ENCODE measurements at places on chromosomes 7 and 10. TPM values are rescaled to one million over a fixed set of nuclear protein-coding genes. Genes with fewer than 3 reads are reported as not detected.

EBLN1 gene
- total RNA-seq: not detected

C7orf57 gene
- total RNA-seq: 0.36 TPM

CDHR1 gene
- total RNA-seq: 0.93 TPM

MEIG1 gene
- total RNA-seq: not detected

INTS1 gene
- 134 TPM for total RNA-seq

PIP gene
- total RNA-seq: not detected

NEUROG3 gene
- 0.93 TPM for total RNA-seq

NPFFR1 gene
- not detected for total RNA-seq

PLCE1 gene
- 7.8 TPM for total RNA-seq

GIMAP2 gene
- not detected for total RNA-seq

MXI1 gene
- total RNA-seq: 17.8 TPM

SKIDA1 gene
- 24.3 TPM for total RNA-seq

ARHGEF35 gene
- 8.6 TPM for total RNA-seq

PCLO gene
- total RNA-seq: 9.5 TPM

ZNF804B gene
- 0.07 TPM for total RNA-seq

CYTH3 gene
- 36.6 TPM for total RNA-seq

TMEM130 gene
- 0.17 TPM for total RNA-seq

NSUN6 gene
- 10.6 TPM for total RNA-seq

TMEM176B gene
- total RNA-seq: 98.5 TPM

CLCN1 gene
- 0.12 TPM for total RNA-seq

OR2A7 gene
- 4.2 TPM for total RNA-seq

SP4 gene
- total RNA-seq: 5.9 TPM

OPN1SW gene
- total RNA-seq: not detected

WIPF3 gene
- 1.7 TPM for total RNA-seq

MAGI2 gene
- total RNA-seq: 5.7 TPM

MEOX2 gene
- total RNA-seq: 3.0 TPM

ATP6V0A4 gene
- total RNA-seq: 0.89 TPM

ZMIZ1 gene
- 102 TPM for total RNA-seq

DYNC1I1 gene
- 2.5 TPM for total RNA-seq

GRM3 gene
- total RNA-seq: 0.46 TPM

SRGN gene
- not detected for total RNA-seq

CCDC146 gene
- total RNA-seq: 15.3 TPM

LRRTM3 gene
- total RNA-seq: 2.5 TPM

SYCE1 gene
- not detected for total RNA-seq

GIMAP5 gene
- not detected for total RNA-seq
